Activated CD8-positive, alpha-beta memory T cell treated with anti-CD3 and anti-CD28 coated beads, Interleukin-2, amount 10 ng/mL, durations not matched to agents 7 days and 5 days (primary cell): ENCODE measurements at places on chromosomes 1 and 21.

DNA sequence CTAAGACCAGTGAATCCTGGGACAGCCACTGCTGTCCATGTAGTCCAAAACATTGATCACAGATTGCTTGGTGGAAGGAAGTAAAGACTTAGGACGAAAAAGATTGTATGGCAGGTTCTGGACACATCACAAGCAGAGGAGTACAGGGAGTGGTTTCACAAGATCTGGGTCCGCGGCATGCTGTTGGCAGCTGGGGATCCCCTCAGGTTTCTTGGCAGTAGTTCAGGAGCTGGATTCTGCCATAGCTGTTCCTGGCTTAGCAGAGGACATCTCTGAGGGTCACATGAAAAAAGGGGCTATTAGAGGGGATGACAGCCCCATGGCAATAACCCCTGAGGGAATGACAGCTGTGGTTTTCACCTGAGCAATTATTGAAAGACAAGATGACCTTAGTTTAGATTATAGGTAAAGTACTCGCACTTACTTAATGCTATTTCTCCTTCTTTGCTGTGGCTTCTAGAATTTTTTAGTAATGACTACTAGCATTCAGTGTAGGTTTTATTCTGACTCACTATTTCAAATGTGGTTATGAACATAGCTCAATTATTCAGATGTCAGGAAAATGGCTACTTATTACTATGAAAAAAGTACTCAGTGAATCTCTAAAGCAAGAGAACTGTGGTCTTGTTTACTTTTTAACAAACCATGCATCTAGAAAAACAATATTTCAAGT lies 8.2 kb downstream of the KRTAP27-1 start:
- no peak for DNase-seq

DNA sequence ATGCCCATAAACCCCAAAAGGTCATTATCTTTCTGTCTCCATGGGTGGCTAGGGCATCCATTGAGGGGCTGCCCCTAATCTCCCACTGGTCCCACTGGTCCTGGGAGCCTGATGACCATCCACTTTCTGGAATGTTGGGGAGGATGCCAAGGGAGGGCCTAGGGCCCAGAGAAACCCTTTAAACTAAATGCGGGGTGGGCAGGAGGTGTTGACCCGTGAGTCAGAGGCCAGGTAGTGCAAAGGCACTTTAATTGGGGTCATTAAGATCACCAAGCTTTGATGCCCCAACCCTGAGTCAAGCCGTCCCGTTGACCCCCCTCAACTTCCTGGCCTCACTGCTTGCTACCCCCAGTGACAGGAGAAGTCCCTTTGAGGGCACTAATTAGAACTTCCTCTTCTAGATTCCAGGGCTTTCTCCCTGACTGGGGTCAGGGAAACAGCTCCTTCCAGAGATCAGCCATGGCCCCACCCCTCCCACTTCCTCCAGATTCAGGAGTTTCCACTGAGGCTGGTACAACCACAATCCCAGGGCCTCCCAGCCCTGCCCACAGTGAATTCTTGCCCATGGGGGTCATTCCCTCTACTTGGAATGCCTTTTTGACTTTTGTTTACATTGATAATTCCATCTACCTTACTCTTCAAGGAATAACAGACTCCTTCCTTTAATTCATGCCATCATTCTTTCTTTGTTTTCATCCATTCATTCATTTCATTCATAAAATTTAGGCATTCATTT lies 15.5 kb upstream of the SERINC2 start:
- DNase-seq, result no peak

DNA sequence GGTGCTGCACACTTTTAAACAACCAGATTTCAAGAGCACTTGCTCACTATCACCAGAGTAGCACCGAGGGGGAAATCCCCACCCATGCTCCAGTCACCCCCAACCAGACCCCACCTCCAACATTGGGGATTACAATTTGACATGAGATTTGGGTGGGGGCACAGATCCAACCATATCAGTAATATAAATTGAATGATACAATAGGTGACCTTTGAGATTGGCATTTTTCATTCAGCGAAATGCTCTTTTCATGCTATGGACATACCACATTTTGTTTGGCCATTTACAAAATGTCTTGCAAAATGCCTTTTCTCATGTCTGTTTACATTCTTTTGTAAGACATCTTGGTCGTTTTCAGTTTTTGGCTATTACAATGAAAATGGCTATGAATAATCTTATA lies 23.9 kb downstream of the RYR2 start:
- DNase-seq, result no peak

DNA sequence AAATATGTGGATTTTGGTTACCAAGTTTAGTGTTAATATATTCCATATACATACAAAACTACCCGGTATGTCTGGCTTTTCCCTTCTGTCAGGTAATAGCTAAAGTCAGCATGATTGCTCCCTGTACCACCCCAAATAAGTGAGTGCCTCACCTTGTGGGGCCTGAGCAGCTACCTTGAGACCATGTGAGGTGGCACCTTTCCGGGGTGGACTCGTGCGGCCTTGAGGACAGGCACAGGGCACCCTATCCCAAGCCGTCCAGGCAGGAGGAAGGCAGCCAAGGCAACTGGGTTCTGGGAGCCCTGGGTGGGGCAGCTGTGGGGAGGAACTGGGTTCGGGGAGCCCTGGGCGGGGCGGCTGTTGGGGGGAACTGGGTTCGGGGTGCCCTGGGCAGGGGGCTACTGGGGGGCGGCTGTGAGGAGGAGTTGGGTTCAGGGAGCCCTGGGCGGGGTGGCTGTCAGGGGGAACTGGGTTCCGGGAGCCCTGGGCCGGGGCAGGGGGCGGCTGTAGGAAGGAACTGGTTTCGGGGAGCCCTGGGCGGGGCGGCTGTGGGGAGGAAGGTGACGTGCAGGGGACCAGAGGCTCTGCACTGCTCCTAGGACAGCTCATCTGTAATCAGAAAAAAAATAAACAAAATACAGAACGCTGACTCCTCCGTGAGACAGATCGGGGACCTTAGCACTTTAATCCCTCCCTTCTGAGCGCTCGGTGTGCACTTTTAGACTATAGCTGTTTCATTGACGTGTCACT lies 63.3 kb downstream of the POFUT2 start:
- DNase-seq, result peak; percentile 81

DNA sequence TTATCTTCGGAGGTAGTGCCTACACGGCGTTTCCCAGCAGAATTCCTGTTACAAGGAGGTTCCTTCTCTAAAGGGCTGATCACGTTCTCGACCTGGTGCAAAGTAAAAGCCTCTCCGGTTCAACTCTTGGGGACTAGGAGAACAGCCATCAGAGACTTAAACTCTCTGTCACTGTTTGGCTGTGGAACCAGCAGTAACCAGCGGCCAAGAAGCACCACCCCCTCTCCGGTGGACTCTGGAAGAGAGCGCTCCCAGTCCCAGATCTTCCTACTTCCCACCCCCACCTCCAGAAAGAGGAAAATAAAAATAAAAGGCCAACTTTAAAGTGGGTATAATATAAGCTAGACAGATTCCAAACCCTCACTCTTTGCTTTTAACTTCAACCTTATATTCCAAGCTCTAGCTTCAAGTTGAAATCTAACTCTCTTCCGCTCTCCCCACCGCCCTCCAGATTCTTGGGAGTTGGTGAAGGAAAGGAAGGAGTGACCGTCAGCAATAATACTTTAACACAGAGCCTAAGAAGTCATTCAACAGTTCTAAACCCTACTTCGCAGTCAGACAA lies 2.9 kb downstream of the BRINP3 start:
- no peak for DNase-seq

GRCh38 chr1:93670141-93670540 lies 11.5 kb downstream of the BCAR3 start:
- DNase-seq, result no peak

- no peak for DNase-seq
Measured at GRCh38 chr1:36076979-36077573, 6.8 kb upstream of the TEKT2 start.

- peak; percentile 86 for DNase-seq
Measured at GRCh38 chr1:17438318-17439249, 893 bp downstream of the RCC2 start.

- peak; percentile 74 for DNase-seq
Measured at GRCh38 chr1:156383023-156383422, 14.0 kb downstream of the RHBG start.
